GM18507 (cell line): ENCODE measurements at places on chromosomes 1 and 21.

DNA sequence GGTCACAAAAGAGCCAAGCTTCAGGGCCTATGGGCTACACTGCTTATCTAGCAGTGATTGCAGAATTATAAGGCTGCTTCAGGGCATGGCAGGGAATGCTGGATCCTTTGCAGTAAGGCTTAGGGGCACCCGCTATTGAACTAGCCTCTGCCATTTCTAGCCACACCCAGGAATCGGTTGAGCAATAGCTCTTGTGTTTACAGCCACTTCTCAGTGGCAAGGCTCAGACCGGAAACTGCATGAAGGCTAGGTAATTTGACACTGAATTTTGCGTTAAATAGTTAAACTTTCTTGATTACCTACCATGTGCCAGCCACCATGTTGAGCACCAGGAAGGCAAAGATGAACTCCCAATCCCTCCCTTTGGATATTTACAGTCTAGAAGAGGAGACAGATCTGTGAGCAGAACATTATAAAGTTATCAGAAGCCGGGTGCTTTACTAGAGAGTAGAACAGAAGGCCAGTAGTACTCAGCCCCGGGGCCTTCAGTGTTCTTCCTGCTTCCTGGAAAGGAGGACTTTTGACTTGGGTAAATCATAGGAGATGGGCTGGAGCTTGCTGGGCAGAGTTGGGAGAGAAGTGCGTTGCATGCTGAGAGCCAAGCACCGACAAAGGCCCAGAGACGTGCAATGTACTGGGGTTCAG lies 98.6 kb upstream of the LPGAT1 start:
- no peak for DNase-seq

DNA sequence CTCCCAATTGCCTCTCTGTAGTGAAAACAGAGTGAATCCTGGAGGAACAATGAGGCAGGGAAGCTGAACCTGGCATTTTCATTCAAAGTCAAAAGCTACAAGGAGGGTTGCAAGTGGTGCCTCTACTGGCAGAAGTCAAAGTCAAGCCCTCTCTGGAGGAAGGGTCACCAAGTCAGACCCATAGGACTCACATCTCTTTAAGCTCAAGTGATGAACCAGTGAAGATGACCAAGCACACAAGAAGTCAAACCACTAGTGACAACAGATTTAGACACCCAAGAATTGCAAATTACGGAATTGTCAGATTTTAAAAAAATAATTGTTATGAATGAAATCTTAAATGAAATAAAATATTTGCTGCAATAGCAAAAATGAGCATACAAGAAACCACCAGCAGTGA lies 81.1 kb upstream of the ATP1B1 start:
- no peak for DNase-seq

GRCh38 chr1:212291505-212292134 lies 6.4 kb downstream of the PPP2R5A start:
- no peak for DNase-seq

- DNase-seq = no peak
Measured at GRCh38 chr21:16124378-16125138, 394.8 kb downstream of the USP25 start.

DNA sequence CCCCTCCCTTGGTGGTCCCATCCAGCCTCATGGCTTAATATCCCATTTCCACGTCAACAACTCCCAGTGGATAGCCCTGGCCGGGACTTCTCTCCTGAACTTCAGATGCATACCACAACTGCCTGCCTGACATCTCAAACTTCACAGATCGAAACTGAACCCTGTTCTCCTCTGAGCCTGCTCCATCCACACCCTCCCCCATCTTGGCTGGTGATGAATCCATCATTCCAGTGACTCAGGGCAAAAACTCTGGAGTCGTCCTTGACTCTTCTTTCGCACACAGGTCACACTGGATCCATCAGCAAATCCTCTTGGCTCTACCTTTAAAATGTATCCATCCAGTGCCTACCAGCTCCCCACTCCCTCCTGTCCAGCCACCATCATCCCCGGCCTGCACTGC lies 3.9 kb downstream of the TAS1R2 start:
- no peak for DNase-seq

DNA sequence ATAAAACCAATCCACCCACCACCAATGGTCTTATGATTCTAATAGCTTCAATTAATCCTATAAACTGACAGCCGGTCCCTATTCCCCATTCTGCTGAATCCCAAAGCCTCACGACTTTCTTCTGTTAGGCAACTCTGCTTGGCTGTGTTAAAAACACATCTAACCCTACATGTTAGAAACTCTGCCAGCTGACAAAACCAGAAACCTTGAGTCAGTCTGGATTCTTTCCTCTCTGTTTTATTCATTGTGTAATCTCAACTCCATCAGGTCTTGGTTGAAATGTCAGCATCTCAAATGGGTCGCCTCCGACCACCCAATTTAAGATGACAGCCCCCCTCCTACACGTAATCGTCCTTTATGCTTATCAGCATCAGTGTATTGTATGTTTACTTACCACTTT lies 312.1 kb downstream of the DISC1 start:
- no peak for DNase-seq

DNA sequence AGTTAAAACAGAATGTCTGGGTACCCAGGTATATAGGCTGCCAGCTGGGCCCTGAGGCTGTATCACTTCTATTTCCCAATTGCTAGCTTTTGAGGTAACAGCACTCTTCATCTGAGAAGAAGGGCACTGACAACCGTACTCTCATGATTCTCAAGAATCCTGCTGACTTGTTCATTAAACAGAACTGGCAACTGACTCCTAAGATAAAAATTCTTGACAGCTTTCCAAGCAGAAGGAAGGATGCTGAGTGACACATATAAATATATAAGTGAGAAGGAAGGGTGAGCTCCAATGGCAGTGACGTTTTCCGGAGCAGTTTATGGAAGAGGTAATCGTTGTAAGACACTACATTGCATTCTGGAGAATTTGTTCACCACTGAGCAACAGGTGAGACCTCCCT lies 48.1 kb upstream of the NRIP1 start:
- DNase-seq = no peak

DNA sequence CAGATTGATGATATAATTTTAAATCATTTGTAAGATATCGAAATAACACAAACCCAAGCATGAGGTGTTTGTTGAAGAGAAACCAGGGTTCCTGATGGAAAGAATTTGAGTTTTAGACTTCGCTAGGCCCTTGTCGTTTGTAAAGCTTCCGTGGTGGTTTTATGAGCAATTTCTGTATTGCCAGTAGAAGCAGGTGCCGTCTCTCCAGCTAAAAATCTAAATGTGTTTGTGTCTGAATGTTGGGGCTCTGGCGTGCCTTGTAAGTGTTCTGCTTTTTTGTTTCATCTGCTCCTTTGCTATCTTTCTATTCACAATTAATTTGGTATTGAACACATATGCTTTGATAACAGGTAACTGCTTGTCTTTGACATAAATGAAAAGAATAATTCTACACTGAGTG lies 27.5 kb downstream of the CHRM3 start:
- no peak for DNase-seq

GRCh38 chr1:23619299-23620188 lies 60.2 kb upstream of the ID3 start:
- DNase-seq = peak; percentile 57

DNA sequence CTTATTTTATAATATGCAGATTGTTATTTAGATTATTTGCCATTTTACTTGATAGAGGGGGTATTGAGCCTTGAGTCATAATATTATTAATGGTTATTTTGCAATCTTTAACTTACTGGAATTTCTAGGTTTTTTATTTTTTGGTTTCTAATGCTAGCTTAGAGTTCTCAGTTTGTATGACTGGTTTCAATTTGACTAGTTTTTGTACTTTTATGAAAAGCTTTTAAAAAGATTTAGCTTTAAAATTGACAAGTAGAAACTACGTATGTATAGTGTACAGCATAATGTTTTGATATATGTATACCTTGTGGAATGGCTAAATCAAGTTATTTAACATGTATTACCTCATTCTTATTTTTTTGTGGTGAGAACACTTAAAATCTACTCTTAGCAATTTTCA lies 41.5 kb downstream of the CEP350 start:
- no peak for DNase-seq

DNA sequence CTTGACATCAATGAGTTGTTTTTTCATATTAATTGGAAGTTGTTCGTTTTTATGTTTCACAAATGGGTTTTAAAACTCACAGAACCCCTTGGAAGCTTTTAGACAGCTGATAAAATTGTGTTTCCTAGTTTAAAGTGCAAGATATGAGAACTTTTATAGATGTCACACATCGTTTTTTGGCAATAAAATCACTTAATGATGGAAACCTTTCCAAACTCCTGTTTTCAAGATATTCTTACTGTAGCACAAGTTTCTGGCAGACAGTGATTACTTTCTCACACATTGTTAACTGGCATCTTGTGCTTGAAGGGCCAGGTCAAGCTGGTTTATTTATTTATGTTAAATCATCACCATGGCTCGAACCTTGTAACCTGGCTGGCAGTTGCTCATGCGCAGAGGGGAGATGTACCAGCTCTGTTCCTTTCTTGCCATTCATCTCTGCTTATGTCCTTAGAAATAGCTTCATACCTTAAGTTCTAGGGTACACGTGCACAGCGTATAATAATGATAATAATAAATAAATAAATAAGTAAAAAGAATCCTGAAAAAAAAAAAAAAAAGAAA lies 10.2 kb upstream of the RCAN1 start:
- DNase-seq = no peak

DNA sequence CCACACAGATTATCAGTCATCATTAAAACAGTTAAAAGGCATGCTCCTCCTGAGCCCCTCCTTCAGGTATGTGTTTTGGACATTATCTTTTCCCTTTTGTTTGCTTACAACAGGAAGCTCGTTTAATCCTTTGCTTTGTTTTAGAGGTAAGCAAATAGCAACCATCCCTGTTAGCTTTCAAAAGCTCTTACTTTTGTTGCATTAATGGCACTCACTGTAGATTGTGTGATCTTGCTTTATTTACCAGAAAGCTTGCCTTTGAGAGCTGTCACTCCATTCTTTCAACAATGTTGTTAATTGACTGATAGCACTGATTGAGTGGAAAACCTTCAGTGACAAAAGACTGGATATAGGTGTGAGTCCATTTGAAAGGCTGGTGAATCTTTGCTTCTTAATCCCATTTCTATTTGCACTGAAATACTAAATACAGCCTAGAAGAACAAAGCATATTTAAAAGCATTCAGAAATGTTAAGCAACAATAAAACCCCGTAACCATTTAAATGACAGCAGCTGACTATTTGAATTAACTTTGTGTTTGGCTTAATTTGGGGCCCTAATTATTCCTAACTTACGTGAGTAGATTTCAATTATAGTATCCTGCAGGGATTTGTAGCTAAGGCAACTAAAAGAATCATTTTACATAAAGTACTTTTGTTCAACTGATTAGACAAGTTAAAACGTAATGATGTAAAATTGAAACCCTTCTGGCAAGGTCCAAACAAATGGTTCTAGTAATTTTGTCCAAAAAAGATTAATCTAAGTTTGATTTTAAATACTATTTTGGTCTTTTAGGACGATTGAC lies 48.3 kb downstream of the ADGRL2 start:
- DNase-seq = no peak
